ENCODE measurements at places on chromosomes 4 and X.
A peak's percentile ranks its signal among the peaks of the same experiment; 100 is the strongest.

- no peak for DNase-seq
Measured at GRCh38 chrX:140983730-140984129, 18.7 kb upstream of the SPANXB1 start.

GRCh38 chr4:99868126-99868596 lies 26.1 kb downstream of the LAMTOR3 start:
- peak; percentile 67 for DNase-seq

DNA sequence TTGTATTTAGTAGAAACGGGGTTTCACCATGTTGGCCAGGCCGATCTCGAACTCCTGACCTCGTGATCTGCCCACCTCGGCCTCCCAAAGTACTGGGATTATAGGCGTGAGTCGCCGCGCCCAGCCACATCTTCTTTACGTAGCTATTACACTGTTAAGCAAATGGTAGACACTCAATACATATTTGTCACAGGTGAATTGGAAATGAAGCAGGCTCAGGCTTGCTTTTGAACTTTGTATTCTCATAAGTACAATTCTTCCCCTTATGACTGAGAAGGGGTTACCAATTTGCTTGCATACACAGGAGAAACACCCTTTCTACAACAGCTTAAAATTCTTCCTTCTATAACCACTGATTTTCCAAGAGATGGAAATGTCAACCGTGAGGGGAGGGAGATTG lies 787 bp upstream of the SRPX2 start:
- DNase-seq, result no peak

- DNase-seq, result no peak
Measured at GRCh38 chrX:128619490-128619889, 567.3 kb upstream of the ACTRT1 start.

DNA sequence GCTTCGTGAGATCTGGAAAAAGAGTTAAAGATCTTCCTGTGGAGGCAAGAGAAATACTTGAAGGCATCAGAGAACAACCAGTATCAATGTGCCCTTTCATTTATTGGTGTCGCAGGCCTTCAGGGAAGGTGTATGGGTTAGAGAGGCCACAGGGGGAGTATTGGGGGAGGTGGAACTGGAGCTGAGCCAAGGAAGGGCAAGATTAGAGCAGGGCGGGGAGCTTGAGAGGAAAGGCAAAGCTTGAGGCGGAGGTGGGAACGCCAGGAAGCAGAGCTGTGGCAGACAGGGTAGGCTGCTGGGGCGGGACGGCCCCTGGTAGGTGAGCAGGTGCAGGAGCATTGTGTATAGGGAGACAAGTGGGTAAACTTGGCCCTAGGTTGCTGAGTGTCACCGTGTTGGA lies 329.9 kb downstream of the ARHGAP10 start:
- no peak for DNase-seq

GRCh38 chr4:140877781-140878180 lies 121.6 kb upstream of the TBC1D9 start:
- no peak for DNase-seq

Measured in AG20443 (cell line).